ENCODE measurements at places on chromosomes 2 and 18.

GRCh38 chr2:99834426-99834825, 308.0 kb downstream of the AFF3 start:
- H3K27ac ChIP-seq: no peak overlapping the region
- H3K27me3 ChIP-seq: no peaks in the 10 kb centered on the region
- no peak overlapping the region for H3K4me3 ChIP-seq
- no peaks in the 10 kb centered on the region for H3K36me3 ChIP-seq

GRCh38 chr2:7256377-7256776, 339.2 kb downstream of the RNF144A start:
- no peaks in the 10 kb centered on the region for H3K4me1 ChIP-seq
- DNase-seq: no peak
- H3K4me3 ChIP-seq: no peak overlapping the region
- no peaks in the 10 kb centered on the region for H3K36me3 ChIP-seq

GRCh38 chr2:85066006-85066740, 67.0 kb upstream of the TCF7L1 start:
- no peak overlapping the region for H3K4me3 ChIP-seq
- H3K36me3 ChIP-seq: peaks cover 2% of the 10 kb centered on the region
- H3K4me1 ChIP-seq: peaks cover 3% of the 10 kb centered on the region
- no peak for DNase-seq
- H3K27me3 ChIP-seq: peaks cover 43% of the 10 kb centered on the region

DNA sequence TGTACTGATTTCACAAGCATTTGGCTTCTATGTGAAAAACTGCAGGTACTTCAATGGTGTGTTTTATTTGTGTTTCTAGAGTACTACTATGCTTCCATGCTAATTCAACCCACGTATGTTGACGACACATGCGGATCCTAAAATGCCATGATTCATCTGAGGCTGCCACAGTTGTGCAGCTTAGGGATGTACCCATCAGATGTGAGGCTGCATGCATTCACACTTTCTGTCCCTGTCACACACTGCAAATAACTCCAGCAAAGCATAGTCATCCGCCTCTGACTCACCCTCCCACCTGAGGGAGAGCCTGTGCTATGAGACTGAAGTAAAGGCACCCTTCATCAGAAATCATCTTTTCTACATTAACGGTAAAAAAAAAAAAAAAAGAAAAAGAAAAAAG, 22.1 kb upstream of the SERTAD2 start:
- H3K36me3 ChIP-seq: no peaks in the 10 kb centered on the region
- H3K27me3 ChIP-seq: no peaks in the 10 kb centered on the region
- no peak for DNase-seq

- H3K4me1 ChIP-seq: peaks cover 31% of the 10 kb centered on the region
- no peak for DNase-seq
- no peak overlapping the region for H3K27ac ChIP-seq
- no peak overlapping the region for H3K4me3 ChIP-seq
- no peaks in the 10 kb centered on the region for H3K36me3 ChIP-seq
- no peaks in the 10 kb centered on the region for H3K27me3 ChIP-seq
Observed at GRCh38 chr2:84654414-84654813, 138.1 kb downstream of the DNAH6 start.

DNA sequence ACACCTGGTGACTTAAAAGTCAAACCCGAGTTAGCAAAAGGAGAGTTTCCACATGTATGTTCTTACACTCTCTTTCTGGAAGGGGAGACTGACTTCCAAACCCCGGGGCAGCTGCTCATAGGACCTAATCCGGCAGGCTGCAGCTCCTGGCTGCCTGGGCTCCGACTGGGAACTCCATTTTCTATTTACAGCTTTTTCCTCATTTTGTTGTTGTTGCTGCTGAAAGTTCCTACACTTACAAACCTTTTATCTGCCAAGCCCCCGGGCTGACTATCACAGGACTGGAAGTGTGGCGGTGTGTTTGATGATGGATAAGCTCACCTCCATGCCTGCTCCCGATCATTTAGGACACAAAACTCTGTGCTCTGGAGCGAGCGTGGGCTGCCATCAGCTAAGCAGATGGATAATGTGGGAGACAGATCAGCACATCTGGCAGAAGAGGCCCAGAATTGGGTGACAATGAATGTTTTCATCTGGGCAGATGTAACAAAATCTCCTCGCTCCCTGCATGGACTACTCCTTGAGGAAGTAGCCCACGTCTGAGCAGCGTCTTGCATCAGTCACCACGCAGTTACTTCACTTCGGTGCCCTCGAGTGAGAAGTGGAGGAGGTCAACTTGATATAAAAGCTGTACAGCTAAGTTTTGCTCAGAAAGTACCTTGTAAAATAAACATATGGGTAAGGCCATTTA, 114.4 kb upstream of the COPS8 start:
- H3K27me3 ChIP-seq: peaks cover 26% of the 10 kb centered on the region
- no peak for DNase-seq
- H3K36me3 ChIP-seq: no peaks in the 10 kb centered on the region
- peaks cover 29% of the 10 kb centered on the region for H3K4me1 ChIP-seq

DNA sequence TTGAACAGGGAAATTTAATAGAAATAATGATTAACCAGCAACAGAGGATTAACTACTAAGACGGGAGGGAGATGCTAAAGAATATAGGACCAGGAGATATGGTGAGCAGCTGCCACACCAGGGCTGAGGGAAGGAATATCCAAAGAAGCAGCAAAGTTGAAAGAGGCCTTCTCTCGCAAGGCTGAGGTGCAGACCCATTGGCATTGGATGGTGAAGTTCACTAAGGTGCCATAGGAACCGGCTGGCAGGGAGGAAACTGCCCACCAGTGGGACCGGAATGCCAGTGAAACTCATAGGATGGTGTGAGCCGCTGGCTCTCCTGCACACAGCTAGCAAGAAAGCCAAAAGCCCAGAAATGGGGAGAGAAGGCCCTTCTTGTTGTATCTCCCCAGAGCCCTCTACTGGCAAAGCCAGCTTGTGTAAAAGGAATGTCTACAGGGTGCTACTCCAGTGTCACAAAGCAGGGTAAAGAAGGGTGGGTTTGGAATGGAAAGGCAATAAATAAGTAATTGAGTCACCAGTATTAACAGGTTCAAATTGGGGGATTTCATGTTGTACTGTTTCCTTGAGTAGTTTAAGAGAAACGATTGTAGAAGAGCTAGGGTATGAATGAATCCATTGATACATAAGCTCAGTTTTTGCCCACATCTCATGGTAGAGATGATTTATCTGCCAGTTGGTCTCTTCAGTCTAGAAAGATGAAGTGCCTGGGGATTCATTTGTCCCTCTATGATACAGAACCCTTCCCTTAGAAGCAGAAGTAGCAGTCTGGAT, 36.0 kb downstream of the FARP2 start:
- no peaks in the 10 kb centered on the region for H3K36me3 ChIP-seq
- no peaks in the 10 kb centered on the region for H3K27me3 ChIP-seq
- no peak overlapping the region for H3K27ac ChIP-seq
- no peak overlapping the region for H3K4me3 ChIP-seq
- H3K4me1 ChIP-seq: peaks cover 6% of the 10 kb centered on the region

DNA sequence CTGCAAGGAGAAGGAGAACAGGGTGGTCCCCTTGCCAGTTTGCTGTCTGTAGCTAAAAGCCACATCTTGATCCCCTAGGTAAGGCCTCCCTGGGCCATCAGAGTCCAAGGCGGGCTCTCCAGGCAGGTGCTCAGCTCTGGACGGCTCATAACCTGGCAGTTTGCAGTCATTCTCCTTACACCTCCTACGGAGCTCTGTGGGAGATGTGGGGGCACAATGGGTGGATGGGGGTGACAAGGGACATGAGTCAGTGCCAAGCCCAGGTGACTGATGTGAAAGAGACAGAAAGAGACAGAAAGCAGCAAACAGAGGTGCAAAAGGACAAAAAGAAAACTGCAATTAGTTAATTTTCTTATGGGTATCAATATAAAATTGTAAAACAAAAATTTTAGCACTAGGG, 120.6 kb upstream of the ZBTB14 start:
- DNase-seq: no peak
- H3K4me3 ChIP-seq: no peak overlapping the region
- peaks cover 52% of the 10 kb centered on the region for H3K27me3 ChIP-seq
- no peak overlapping the region for H3K27ac ChIP-seq
- H3K36me3 ChIP-seq: no peaks in the 10 kb centered on the region

GRCh38 chr2:39068299-39069135, 52.3 kb downstream of the SOS1 start:
- H3K27me3 ChIP-seq: no peaks in the 10 kb centered on the region
- peak overlapping the region; percentile 90 for H3K27ac ChIP-seq
- peaks cover 15% of the 10 kb centered on the region for H3K36me3 ChIP-seq
- no peak for DNase-seq
- peaks cover 31% of the 10 kb centered on the region for H3K4me1 ChIP-seq

- peaks cover 6% of the 10 kb centered on the region for H3K4me1 ChIP-seq
- H3K36me3 ChIP-seq: peaks cover 18% of the 10 kb centered on the region
- DNase-seq: no peak
- no peaks in the 10 kb centered on the region for H3K27me3 ChIP-seq
- peak overlapping the region; percentile 41 for H3K27ac ChIP-seq
- H3K4me3 ChIP-seq: no peak overlapping the region
Observed at GRCh38 chr2:128178149-128178649, 87.2 kb downstream of the UGGT1 start.

- no peak for DNase-seq
- no peaks in the 10 kb centered on the region for H3K4me1 ChIP-seq
- H3K27me3 ChIP-seq: no peaks in the 10 kb centered on the region
Observed at GRCh38 chr2:34025196-34025595, 426.1 kb upstream of the FAM98A start.

GRCh38 chr18:46213295-46213694, 109.1 kb downstream of the HAUS1 start:
- peak overlapping the region; percentile 50 for H3K4me3 ChIP-seq
- H3K27me3 ChIP-seq: no peaks in the 10 kb centered on the region
- no peaks in the 10 kb centered on the region for H3K36me3 ChIP-seq
- H3K27ac ChIP-seq: peak overlapping the region; percentile 21
- H3K4me1 ChIP-seq: peaks cover 45% of the 10 kb centered on the region

DNA sequence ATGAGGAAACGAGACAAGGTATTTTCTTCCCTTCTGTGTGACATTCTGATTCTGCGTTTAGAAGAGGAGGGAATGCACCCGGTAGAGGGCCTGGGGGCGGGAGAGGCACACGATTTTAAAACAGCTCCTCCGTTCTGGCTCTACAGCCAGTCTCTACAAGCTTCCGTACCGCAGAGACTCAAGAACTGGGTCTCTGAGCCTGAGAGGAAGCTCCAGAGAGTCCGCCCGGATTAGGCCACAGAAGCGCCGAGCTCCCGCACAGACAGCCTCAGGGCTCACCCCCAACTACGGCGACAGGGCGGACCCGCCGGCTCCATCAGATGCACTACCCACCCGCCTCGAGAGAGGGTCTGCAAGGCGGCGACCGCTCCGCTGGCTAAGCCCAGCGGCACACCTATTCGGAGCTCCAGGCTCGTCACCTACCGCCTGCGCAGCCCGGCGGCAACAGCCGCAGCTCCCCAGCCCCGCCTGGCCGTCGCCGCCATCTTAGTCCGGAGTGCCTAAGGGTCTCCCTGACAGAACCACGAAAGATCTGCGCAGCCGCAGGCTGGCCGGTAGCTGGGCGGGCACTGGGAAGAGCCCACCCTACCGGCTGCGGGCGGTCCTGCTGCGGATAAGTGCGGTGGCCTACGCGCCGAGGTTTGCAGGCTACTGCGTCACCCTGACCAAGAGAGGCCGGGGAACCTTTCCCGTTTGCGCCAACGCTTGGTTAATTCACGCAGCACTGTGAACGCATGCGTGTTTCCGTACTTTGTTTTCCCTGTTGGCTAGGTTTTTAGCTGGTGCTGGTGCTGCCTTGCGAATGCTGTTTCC, at the start of gene NFU1:
Gene NFU1 (minus strand): TSS at position 498 of the 813 bp plus-strand sequence. CDS start 13 bp downstream, at position 485.
- peak; percentile 71 for DNase-seq
- H3K36me3 ChIP-seq: no peaks in the 10 kb centered on the region
- peaks cover 15% of the 10 kb centered on the region for H3K4me1 ChIP-seq
- H3K27me3 ChIP-seq: no peaks in the 10 kb centered on the region

- H3K27me3 ChIP-seq: no peaks in the 10 kb centered on the region
- DNase-seq: no peak
- no peaks in the 10 kb centered on the region for H3K36me3 ChIP-seq
- no peak overlapping the region for H3K4me3 ChIP-seq
Observed at GRCh38 chr2:58916063-58916462, 674.9 kb upstream of the FANCL start.

DNA sequence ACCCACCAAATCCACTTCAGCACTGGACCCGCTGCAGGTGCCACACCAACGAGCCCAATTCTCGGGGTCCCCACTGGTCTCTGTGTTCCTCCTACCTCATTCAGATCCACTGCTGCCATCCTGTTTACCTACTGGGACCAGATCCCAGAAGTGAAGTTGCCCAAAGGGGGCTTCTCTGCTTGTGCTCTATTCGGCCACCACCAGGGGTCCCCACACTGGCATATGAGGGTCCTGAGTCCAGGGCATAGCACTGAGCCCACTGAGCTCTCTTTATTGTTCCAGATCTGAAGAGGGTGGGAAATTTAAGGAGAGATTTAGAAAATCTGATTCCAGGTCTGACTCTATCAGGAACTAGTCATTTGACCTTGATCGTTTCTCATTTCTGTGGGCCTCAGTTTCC, 2.4 kb downstream of the GPR45 start:
- no peak overlapping the region for H3K27ac ChIP-seq
- no peak for DNase-seq
- peaks cover 10% of the 10 kb centered on the region for H3K27me3 ChIP-seq

- H3K27ac ChIP-seq: no peak overlapping the region
- H3K36me3 ChIP-seq: no peaks in the 10 kb centered on the region
- H3K4me3 ChIP-seq: no peak overlapping the region
- DNase-seq: no peak
- peaks cover 11% of the 10 kb centered on the region for H3K27me3 ChIP-seq
Observed at GRCh38 chr2:64808092-64808491, 154.4 kb upstream of the SERTAD2 start.

- H3K4me1 ChIP-seq: peaks cover 3% of the 10 kb centered on the region
- H3K27me3 ChIP-seq: peaks cover 37% of the 10 kb centered on the region
- no peak overlapping the region for H3K4me3 ChIP-seq
Observed at GRCh38 chr18:51330148-51330547, 132.7 kb upstream of the MEX3C start.

DNA sequence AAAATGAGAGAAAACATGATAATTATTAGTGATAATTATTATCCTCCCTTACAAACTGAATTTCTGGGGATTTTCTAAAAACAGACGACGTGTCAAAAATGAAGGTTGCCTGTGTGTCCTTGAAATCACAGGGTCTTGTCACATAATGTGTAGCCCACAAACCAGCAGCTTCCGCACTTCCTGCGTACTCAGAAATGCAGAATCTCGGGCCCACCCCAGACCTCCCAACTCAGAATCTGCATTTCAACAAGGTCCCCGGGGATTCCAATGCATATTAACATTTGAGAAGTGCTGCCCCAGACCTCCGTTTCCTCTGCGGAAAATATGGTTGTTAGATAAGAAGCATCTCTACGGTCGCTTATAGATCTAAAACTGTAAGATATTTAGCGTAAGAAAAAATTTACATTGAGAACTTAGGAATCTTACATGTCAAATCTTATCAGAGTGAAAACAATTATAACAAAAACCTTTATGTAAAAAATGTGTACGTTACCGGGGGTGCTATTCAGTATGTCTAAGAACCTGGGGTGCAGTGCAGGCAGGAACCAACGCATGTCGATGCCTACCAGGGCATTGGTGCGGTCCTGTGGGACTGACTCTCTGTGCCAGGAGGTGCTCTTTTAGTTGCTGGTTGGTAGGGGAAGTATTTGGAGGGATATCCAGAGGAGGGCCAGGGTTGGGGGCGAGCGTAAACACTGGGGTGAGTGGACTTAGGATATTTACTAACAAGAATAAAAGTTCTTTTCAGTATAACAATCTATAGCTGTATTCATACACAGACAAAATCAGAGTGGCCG, 15.2 kb downstream of the CDKL4 start:
- H3K36me3 ChIP-seq: no peaks in the 10 kb centered on the region
- H3K4me1 ChIP-seq: peaks cover 27% of the 10 kb centered on the region
- H3K27me3 ChIP-seq: no peaks in the 10 kb centered on the region
- H3K27ac ChIP-seq: peak overlapping the region; percentile 74
- peak overlapping the region; percentile 71 for H3K4me3 ChIP-seq

- H3K4me3 ChIP-seq: peak within 1 kb of the TSS; percentile 92
- H3K27ac ChIP-seq: peak within 1 kb of the TSS; percentile 89
- peak; percentile 86 for DNase-seq
- no peaks in the 10 kb centered on the region for H3K36me3 ChIP-seq
- H3K4me1 ChIP-seq: peaks cover 9% of the 10 kb centered on the region
- no peaks in the 10 kb centered on the region for H3K27me3 ChIP-seq
Observed at GRCh38 chr2:61065714-61066709, at the start of gene SANBR. Gene SANBR, plus strand, starts transcription at chr2:61065871. Its CDS starts 4,480 bp downstream, at chr2:61070351.

Measured in T-helper 17 cell (primary cell).